ENCODE measurements at places on chromosomes 7 and 10. TPM values are rescaled to one million over a fixed set of nuclear protein-coding genes. Genes with fewer than 3 reads are reported as not detected.

DYDC2 gene
- 0.16 TPM for total RNA-seq

CCL24 gene
- not detected for total RNA-seq

TLL2 gene
- 0.10 TPM for total RNA-seq

DPP6 gene
- not detected for total RNA-seq
